ENCODE measurements at places on chromosomes 5 and 9.

DNA sequence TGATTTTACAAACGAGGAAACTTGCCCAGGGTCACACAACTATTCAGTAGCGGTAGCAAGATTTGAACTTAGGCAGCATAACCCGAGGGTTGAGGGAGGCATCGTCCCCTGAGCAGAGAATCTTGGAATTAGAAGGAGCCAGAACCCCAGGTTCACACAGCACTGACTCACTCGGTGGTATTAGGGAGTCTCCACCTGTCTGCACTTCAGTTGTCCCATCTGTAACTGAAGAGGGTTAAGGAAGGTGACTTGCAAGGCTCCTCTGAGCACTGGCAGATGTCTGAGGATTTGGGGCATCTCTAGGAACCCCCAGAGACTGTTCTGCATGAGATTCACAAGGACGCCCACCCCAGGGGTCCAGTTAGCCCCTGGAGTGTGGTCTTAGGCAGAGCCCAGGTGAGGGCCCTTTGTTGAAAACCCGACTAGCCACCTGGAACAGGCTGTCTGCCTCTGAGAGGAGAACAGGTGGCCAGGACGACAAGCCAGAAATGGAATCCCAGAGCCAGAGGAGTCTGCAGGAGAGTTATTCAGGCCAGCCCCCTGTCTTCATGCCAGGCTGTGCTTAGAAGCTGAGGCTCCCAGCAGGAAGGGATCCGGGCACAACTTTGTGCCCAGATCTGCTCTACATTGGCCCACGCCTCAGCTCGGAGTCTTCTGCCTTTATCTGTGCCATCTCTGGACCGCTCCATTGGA is 50.0 kb upstream of the ORM1 start:
- DNase-seq: no peak

GRCh38 chr9:221989-222776 is 7.5 kb downstream of the DOCK8 start:
- peak; percentile 56 for DNase-seq

DNA sequence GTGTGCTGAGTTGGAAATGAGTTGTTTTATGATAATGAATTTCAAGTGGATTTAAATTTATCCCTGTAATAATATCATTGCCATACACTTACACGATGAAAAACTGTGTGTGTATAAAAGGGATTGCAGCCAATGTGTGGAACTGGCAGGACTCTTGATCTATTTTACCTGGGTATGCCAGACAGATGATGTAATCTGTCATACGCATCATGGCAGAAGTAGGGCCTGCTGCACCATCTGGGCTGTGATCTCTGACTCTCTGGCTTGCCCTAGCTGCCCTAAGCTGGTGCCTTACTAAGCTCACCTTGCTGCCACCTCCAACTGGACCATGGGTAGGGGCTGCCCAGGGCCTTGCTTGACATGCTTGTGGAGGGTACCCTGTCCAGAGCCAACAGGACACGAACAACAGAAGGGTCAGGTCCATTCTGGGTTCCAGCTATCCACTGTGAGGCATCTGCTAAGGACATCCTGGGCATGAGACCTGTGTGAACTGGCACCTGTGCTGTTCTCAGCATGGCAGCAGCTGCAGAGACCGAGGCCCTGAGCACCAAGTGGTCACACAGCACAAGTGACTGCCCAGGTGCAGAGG is 184.2 kb downstream of the FSTL4 start:
- no peak for DNase-seq

DNA sequence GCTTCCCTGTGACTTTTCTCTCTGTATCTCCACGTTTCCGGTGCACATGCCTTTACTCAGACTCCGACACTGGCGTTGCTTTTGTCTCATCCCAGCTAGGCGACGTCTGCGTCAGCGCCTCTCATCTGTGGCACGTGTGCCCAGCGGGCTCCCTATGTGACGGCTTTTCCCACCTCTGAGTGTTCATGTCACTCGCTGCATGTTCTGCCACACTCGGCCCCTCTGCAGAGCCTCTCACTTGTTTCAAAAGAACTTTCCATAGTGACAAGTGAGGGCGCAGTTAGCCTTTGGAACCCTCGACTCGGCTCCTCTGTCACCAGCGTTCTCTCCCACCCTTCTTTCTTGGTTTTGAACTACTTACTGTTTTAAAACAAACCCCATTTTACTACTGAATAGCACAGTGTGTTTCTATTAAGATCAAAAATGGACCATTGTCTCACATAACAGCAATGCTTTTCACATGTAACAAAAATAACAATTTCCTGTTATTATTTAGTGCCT is 113.4 kb upstream of the CACNA1B start:
- DNase-seq: no peak

DNA sequence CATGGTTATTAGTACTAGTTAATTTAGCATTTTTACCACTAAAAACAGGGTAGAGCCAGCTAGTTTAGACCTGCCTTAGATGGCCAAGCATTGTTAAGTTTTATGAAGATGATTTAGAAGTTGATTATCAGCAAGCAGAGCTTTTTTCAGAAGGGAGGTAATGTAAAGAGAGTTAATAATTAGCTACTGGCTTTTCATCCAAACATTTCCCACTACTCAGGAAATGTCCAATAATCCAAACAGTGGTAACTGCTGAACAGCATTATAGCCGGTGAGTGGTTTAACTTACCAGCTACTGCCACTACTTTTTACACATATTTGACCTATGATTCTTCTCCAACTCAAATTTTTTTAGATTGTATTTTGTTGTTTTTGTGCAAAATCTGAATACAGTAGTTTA is 1.7 kb downstream of the ITGA1 start:
- DNase-seq: no peak

DNA sequence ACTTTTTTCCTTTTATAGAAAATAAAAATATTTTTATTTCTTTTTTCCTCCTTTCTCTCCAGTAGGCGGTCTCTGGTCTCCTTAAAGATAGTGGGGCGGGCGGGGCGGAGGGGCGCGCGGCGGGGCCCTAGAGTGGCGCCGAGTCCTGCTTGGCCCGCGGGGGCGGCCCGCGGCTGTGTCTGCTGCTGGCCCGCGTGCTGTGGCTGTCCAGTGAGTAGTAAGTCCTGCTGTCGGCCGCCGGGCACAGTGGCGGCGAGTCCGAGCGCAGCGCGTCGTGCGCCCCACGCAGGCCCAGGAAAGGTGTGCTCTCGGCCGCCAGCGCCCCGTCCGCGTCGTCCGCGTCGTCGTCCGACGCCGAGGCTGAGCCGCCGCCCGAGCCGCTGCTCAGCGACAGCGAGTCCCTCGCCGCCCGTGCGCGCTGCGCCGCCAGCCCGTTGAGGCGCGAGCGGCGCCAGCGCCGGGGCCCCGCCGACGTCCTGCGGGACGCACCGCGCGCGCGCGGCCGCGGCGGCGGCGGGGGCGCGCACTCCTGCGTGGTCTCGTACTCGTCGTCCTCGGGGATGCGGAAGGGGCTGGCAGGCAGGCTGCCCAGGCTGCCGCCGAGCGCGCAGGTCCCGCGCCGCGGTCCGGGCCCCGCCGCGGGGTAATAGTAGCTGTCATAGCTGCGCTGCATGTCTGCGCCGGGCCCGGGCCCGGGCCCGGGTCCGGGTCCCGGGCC is 52.3 kb downstream of the PSD2 start:
- peak; percentile 15 for DNase-seq

GRCh38 chr5:24389968-24390367 is 254.8 kb downstream of the CDH10 start:
- no peak for DNase-seq

DNA sequence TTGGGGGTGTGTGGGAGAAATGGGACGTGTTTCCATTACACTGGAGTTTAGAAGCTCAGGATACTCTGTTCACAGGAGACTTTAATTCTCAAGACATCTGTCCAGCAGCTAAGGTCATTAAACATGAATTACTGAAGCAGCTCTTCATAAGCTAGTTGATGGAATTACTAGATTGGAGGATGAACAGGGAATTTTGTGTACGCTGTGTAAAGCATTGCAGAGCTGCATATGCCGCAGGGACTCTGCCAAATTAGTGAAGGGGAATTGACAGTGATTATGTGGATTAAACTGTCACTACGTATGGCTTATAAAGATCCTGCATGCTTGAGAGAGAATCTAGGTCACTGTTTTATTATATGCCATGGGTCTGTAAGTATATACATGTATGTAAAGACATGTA is 177.5 kb upstream of the TBC1D2 start:
- no peak for DNase-seq

- no peak for DNase-seq
Observed at GRCh38 chr9:137439158-137439714, 1.9 kb downstream of the ENTPD8 start.

DNA sequence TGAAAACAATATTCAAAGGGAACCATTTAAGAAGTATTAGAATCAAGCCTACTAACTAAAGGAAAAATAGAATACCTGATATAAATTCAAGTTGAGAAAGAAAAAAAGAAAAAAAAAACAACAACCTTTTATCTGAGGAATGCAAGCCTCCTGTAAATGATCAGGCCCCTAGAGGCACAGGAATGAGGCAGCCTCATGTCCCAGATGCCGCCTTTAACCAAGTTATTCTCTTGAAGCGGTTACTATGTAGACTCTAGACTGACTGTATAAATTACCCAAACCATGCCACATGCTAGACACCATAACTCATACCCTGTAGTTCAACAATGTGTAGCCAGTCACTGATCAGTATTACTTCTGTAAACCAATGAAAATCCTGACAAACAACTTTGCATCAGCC is 929.6 kb downstream of the TAF11L14 start:
- no peak for DNase-seq

DNA sequence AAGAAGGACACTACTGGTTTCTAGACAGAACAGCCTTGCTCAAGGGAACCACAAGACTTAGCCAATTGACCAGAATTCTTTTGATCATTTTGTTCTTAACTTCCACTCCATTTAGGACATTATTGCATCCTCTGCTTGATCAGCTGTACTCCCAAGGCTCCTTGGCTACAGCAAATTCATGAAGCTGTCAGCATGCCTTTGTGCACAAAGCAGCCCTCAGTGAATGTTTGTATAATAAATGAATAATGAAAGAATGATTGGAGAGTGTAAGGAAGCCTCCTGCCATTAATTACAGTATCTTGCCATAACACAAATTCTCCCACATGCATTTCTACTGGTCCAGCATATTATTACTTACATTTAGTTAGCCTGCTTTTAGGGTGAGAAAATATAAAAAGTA is 449.6 kb downstream of the SLCO4C1 start:
- DNase-seq: no peak

GRCh38 chr5:142611154-142611553 is 74.7 kb downstream of the FGF1 start:
- peak; percentile 23 for DNase-seq

DNA sequence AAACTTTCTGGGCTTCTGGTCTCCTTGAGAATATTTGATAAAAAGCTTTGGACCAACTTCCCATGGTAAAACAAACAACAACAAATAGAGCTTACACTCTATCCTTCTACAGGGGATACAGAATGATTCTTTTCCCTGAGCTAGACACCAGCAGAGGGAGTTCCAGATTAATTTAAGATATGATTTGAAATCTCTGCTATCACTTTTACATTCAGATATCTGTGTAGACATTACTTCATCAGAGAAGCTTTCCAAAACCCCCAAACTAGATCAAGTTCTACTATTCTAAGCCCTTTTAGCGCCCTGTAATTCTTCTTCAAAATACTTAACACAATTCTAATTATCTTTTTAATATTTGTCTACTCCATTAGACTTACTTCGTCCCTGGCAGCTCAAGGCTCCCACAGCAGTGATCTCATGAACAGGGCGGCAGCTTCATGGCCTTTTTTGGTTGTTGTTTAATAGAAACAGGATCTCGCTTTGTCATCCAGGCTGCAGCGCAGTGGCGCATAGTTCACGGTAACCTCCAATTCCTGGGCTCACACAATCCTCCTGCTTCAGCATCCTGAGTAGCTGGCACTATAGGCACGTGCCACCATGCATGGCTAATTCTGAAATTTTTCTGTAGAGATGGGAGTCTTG is 955 bp upstream of the GALNT12 start:
- DNase-seq: no peak

GRCh38 chr5:61619289-61619688 is 287.2 kb downstream of the ZSWIM6 start:
- no peak for DNase-seq

- no peak for DNase-seq
Observed at GRCh38 chr9:86285261-86285660, 2.9 kb upstream of the ISCA1 start.

- no peak for DNase-seq
Observed at GRCh38 chr5:151937851-151938250, 13.2 kb upstream of the GLRA1 start.

DNA sequence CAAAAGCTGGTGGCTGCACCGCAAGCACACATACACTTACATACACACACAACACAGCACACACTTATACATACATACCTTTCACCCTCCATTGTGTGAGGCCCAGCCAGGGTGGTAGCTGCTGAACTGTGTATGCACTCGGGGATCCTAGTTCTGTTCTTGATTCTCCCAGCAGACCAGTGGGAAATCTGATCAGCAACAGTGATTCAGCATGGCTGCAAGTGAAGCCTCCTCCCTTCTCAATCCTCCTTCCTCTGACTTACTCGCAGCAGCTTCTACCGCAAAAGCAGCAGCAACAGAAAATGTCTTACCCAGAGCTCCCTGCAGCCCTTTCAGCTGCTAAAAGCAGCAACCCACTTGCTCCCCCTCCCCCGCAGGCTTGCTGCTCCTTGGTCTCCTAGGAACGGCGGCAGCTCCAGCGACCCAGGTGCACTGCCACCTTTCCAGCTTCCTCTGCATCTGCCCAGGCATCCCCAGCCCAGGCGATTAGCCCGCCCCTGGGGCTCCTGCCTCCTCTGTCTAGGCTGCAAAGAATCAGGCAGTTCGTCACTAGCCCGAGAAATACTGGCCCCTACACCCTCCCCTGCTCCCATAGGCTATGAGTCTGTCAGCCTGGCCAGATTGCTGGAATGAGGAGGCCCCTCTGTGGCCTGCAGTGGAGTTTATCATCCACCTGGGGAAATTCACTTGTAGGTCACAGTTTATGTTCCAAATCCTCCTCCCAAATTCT is at the start of gene KLHL3:
Gene KLHL3, minus strand, starts transcription at position 535 of the 730 bp plus-strand sequence. Its CDS starts 443 bp downstream, at position 92.
- peak; percentile 31 for DNase-seq

DNA sequence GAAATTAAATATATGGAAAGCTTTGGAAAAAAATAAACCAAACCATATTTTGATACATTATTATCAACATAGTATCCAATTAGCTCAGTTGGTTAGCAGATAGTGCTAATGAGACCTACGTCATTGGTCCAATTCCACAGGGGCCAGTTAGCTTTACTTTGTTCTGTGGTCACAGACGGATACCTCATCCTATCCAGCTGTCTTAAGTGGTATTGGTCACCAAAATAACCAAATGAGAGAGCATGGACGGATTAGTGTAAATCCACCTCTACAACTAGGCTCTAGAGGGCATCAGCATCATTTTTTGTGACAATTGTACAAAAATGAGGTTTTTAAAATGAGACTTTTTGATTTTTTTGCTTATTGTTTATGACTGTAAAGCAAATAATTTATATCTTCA is 364.2 kb downstream of the KIAA0825 start:
- DNase-seq: no peak

GRCh38 chr9:121744002-121744686 is 92.7 kb downstream of the DAB2IP start:
- no peak for DNase-seq

- peak; percentile 22 for DNase-seq
Observed at GRCh38 chr9:127214421-127215267, 49.9 kb upstream of the GARNL3 start.

- peak; percentile 28 for DNase-seq
Observed at GRCh38 chr5:34583167-34583566, 73.0 kb upstream of the RAI14 start.

GRCh38 chr5:45205403-45205961 is 396.7 kb downstream of the MRPS30 start:
- DNase-seq: no peak

Measured in CD14-positive monocyte (primary cell).